GM12865 (cell line): ENCODE measurements at places on chromosomes 1 and 21.
A peak's percentile ranks its signal among the peaks of the same experiment; 100 is the strongest.

GRCh38 chr1:242523719-242524570, 552 bp downstream of the PLD5 start:
- no peak for DNase-seq

DNA sequence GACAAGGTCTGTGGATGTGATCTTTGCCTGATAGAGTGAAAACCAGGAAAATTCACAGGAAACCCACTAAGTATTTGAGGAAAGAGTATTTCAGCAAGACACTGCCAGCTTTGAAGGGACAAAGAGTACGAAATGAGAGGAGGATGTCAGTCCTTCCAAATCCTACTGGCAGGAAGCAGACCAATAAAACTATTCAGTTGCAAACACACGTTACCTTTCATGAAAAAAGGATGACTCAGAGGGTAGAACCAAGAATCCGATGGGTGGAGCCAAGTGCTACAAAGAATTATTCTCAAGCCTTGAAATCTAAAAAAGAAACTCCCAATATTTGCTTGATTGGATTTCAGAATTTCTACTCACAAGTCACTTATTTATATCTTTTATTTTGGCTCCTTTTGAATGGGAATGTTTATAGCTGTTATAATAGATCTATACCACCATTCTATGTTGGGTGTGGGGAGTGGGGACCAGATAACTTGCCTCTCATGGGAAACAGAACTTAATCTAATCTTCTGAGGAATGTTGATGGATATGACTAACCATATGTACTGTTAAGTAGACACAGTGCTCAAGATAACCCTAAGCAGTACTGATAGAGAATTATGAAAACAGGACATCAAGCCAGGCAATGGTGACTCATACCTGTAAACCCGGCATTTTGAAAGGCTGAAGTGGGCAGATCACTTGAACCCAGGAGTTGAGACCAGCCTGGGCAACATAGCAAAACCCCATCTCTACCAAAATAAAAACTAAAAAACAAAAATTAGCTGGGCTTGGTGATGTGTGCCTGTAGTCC, 19.3 kb upstream of the HEATR1 start:
- DNase-seq, result no peak

- DNase-seq, result no peak
These were observed 134.8 kb upstream of the DPT start for GRCh38 chr1:168863772-168864171.

DNA sequence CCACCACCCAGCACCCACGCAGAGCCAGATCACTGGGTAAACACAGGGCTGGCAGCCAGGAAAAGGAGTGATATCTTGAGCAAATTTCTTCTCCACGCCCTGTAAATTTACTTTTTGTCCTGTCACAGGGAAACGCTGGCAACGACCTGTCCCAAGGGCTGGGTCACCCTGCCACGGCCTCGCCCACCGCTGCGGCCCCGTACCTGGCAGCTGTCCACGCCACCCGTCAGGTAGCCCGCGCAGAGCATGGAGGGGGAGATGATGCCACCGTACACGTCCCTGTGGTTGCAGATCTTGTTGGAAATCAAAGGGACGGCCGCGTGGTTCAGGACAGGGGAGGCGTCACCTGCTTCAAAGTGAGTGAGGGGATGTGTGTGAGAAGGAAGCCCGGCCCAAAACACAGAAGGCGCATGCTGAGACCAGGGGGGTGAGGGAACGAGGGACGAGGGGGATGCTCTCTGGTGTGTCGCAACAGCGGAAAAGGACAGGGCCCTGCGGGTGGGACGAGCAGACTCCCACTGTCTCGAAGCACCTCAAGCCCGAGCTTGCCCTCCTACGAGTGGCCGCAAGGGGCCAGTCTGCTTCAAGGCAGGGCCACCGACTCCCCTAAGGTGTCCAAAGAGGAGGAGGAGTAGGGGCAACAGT, 10.1 kb upstream of the TFF1 start:
- no peak for DNase-seq

- no peak for DNase-seq
These were observed 231.3 kb downstream of the RRAGC start for GRCh38 chr1:38628241-38628640.

DNA sequence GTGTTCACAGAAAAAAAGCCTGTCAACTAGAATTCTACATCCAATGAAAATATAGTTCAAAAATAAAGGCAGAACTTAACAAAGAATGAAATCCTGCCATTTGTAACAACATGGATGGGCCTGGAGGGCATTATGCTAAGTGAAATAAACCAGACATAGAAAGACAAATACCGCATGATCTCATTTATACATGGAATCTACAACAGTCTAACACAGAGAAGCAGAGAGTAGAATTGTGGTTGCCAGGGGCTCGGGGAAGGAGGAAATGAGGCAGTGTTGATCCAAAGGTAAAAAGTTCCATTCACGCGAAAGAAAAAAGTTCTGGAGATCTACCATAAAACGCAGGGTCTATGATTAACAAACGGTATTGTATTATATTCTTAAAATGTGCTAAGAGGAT, 282.6 kb downstream of the MRPL39 start:
- DNase-seq, result no peak

DNA sequence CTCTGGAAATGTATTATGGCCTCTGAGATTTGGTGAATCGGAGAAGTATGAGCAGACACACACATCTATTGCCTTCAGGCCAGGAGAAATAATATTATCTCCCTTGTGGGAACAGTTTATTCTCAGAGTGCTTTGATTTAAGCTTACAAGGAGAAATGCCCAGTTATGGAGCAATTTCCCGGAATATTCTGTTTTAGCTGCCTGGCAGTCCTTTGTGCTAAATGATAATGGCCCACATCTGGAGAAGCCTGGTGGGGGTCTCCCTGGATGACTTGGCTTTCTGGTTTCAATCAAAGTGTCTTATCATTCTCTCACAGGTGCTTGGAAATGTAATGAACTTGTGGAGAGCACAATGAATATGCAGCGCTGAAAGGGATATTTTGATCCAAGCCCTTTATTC, 389.6 kb upstream of the USP24 start:
- DNase-seq, result no peak

DNA sequence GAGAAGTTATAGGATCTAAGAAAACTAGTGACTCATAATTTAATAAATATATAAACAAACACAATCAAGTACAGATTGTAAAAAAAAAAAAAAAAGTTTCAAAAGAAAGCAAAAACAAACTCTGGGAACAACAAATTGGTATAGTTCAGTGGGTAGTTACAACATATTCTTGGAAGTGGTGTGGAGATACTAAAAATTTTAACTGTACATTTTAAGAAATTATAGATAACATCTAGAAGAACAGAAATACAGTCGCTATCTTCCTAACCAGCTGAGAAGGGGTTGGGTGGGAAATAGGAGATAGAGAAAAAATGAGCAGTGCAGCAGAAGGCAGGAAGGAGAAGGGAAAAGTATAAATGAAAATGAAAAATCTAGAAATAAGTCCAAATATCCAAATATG, 70.5 kb downstream of the LRRC8C start:
- no peak for DNase-seq

- DNase-seq, result no peak
These were observed 8.3 kb downstream of the RAB4A start for GRCh38 chr1:229279242-229279641.

DNA sequence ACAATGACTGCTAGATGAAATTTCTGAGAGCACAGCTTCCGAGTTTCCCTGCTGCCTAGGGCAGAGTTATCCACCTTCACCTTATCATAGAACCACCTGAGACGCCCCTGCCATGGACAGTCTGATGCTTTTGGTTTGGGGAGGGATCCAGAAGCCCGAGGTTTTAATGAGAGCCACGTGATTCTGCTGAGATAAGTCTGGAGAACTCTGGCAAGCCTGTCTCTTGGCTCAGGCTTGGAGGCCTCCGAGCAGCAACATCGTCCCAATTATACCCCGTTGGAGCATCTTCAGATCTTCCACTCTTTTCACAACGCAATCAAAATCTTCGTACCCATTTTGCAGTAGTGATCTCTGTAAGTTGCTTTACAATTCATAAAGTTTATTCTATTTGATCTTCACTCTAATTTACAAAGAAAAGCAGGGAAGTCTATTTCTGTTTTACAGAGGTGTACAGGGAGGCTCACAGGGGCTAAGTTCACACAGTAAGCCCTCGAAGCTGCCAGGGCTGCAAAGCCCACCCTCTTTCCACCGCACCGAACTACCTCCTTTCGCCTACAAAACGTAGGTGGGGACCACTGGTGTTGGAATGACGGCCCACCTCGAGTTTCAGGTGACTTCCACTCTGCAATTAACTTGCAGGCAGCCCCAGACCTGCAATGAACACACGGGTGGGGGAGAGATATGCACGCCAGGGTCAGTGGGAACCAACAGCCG, 513 bp upstream of the HHAT start:
- DNase-seq, result no peak

- DNase-seq, result no peak
These were observed 577.4 kb upstream of the PBX1 start for GRCh38 chr1:163981500-163982030.

- no peak for DNase-seq
These were observed 88.5 kb upstream of the CD34 start for GRCh38 chr1:207999274-207999915.

GRCh38 chr1:55239548-55239947, 24.4 kb upstream of the USP24 start:
- no peak for DNase-seq

DNA sequence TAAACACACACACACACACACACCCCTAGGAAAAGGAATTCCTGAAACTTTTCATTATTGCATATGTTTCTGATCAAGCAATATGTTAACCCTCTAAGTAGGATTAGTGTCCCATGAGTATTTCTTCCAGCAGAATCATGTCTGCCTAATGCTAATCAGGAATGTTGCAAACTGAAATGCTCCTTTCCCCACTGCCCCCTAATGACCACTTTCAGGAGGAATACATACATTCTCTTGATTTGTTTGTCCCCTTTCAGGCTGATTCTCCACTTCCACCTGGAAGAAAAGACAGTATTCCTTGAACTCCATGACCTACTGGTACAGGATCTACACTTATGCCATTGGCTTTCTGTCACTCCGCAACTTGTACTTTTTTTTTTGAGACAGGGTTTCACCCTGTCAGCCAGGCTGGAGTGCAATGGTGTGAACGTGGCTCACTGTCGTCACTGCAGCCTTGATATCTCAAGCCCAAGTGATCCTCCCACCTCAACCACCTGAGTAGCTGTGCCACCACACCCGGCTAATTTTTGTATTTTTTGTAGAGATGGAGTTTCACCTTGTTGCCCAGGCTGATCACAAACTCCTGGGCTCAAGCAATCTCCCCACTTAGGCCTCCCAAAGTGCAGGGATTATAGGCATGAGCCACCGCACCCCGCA, 56.7 kb downstream of the LRIG2 start:
- no peak for DNase-seq

- DNase-seq, result no peak
These were observed 127.4 kb upstream of the NRIP1 start for GRCh38 chr21:15192243-15192642.

GRCh38 chr21:38637161-38637560, 138.9 kb upstream of the ERG start:
- DNase-seq, result no peak

DNA sequence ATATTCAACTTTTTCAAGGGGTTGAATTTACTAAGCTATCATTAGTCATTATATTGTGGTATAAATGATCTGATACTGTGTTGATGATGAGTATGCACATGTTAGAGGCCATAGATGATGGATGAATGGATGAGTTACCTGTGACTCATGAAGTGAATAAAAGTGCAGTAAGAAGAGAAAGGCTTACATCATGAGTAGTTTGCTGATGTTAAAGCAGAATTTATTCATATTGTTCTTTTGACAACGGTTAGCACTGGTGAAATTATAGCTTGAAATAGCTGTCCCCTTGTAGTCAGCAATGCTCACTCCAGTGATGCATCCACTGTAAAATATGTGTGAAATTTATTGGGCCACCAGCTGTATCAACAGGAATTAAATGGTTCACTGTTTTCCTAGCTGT, 541.0 kb upstream of the ZRANB2 start:
- no peak for DNase-seq

DNA sequence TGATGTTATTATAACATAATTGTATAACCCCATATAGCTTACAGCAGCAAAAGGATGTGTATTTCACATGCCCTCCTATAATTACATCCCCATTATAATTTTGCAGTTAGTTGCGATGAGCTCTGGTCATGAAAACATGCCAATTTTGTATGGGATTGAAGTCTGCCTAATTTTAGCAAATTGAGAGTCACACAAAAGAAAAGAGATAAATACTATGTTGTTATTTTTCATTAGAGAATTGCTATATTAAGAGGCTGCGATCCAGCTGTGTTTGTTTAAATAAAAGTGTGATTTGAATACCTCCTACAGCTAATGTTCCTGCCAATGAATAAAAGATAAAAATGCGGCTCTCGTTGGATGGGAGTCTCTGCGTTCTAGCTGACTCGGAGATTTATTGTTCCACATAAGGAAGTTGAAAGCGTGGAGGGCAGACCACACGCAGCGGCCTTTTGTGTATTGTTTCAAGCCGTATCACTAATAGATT, 461.0 kb upstream of the NFIA start:
- no peak for DNase-seq

DNA sequence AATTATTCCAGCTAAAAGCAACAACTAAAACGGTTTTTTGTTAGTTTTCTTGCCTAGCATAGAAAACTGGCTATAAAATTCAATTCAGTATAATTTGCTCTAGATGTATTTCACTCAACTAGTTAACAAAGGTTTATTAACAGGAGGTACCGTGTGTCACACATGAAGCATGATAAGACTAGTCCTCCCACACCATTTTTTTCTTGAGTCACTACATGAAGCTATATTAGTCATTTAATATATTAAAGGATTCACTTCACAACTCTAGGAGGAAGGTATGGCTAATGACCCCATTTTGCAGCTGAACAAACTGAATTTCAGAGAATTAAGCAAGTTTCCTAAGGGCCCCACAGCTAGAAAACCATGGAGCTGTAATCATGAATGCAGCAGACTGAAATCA, 307.8 kb upstream of the USP25 start:
- no peak for DNase-seq

DNA sequence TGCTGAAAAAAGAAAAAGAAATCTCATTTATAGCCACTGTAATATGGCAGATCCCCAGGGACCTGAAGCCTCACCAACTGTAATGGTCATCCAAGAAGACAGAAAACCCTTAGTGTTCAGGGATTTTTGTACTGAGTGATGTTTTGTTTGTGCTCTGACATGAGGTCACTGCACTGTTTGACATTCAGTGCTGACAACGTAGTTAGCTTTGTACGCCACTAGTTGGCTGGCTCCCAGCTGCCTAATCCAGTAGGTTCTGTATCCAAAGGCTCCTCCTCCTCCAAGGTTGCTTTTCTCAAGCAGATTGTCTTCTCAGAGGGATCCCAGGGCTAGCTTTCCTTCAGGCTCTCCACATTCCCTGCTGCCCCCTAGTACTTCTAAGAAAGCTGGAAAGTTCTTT, 9.5 kb upstream of the YRDC start:
- no peak for DNase-seq

- peak; percentile 100 for DNase-seq
These were observed 11.6 kb upstream of the SPEN start for GRCh38 chr1:15835741-15836510.

DNA sequence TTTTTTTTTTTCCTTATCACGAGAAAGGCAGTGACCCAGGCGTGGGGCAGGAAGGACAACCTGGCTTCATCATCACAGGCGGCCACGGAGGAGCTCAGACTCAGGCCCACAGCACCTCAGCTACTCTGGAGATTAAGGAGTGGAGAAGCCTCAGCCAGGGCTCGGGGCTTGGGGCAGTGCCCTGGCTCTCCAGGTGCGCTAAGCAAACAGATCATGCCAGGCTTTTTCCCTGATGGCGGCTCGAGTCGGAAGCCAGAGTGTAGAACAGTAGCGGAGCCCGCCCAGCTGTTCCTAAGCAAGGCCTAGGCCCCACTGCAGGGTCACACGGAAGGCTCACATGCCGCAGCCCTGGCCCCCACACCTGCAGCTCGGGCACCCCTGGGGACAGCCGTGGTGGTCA, 70.7 kb downstream of the AGPAT3 start:
- no peak for DNase-seq
